ENCODE measurements at places on chromosomes 7 and 10.

GRCh38 chr10:75229971-75230370 is 5.8 kb downstream of the COMTD1 start:
- DNase-seq = no peak

DNA sequence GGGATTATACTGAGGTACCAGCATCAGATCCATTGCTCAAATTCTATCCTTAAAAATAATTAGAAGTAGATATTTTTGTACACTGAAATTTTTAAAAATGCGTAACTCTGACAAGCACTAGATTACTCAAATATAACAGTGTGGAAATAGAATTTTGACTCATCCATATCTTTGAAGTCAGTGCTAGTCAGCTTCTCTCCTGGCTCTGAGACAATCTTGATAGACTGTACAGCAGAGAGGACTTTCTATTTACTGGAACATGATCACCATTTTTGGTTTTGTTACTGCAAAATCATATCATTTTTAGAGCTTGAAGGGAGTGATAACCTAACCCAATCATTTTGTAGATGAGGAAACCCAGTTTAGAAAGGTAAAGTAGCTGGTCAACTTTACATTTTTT is 195.0 kb downstream of the MTERF1 start:
- DNase-seq = no peak

GRCh38 chr10:14681305-14681704 is 93.4 kb downstream of the FAM107B start:
- DNase-seq = no peak

GRCh38 chr10:17225808-17226207 is 2.2 kb upstream of the VIM start:
- DNase-seq = no peak

- no peak for DNase-seq
These were observed 6.5 kb downstream of the SAP25 start for GRCh38 chr7:100567031-100567730.

- DNase-seq = no peak
These were observed 203.1 kb downstream of the TFEC start for GRCh38 chr7:115827305-115828045.

GRCh38 chr10:129871966-129872365 is 92.1 kb downstream of the EBF3 start:
- no peak for DNase-seq

DNA sequence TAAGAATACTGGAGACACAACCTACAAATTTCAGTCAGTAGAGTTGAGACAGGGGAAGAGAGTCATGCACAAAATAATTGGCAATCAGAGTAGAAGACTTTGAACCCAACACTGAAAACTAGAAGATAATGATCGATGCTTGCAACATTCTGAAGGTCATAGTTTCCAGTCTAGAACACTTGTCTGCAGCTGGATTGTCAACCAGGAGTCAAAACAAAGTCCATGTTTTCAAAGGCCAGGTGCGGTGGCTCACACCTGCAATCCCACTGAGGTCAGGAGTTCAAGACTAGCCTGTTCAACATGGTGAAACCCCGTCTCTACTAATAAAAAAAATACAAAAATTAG is 26.8 kb upstream of the SMURF1 start:
- DNase-seq = no peak

DNA sequence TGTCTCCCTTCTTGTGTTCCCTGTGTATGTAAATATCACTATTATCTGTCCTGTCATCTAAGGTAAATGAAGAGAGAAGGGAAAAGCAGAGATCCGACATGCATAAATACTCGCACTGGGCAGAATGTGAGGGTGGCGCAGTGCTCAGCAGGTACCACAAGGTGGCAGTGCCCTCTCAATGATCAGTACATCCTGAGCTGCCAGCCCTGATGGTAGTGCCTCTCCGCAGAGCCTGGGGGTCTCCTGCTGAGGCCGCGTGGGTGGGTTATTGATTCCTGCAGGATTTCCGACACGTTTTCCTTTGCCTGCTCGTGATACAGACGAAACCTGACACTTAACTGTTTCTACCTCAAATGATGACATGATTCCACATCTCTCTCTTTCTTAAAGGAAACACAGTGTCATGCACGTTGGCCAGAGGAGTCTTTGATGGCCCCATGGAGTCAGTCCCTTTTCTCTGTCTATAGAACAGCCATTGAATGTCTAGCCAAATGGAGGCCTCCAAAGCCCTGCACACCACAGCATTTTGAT is 19.8 kb downstream of the RGR start:
- peak; percentile 50 for DNase-seq

DNA sequence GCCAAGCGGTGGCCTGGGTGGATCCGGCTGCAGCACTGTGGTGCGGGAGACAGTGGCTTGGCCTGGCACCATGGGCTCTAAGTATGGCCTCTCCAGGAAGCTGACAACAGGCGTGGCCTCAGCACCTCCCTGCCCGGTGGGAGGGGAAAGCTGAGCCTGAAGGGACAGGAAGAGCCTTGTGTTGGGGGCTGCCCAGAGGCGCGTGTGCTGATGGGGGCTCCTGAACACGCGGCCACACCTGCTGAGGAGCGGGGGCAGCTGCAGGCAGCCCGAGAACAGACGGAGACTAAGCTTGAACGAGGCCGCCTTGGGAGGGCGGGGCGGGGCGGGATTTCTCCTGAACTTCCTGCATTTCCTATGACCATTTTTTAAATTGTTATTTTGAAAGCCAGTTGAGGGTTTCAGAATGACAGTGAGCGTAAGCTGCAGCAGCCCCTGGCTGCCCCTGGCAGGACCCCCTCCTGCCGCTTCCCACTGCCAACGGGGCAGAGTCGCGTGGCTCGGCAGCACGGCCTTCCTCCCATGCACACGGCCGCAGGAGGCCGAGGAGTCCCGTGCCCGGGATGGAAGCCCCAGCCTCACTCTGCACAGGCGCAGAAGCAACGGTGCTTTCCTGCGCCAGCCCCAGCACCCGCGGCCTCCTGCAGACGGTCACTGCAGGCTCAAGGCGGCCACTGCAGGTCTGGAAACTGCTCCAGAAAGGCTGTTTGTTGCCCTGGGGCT is 43.2 kb downstream of the DPYSL4 start:
- DNase-seq = peak; percentile 40

GRCh38 chr7:34807548-34808340 is 149.7 kb downstream of the NPSR1 start:
- DNase-seq = no peak

DNA sequence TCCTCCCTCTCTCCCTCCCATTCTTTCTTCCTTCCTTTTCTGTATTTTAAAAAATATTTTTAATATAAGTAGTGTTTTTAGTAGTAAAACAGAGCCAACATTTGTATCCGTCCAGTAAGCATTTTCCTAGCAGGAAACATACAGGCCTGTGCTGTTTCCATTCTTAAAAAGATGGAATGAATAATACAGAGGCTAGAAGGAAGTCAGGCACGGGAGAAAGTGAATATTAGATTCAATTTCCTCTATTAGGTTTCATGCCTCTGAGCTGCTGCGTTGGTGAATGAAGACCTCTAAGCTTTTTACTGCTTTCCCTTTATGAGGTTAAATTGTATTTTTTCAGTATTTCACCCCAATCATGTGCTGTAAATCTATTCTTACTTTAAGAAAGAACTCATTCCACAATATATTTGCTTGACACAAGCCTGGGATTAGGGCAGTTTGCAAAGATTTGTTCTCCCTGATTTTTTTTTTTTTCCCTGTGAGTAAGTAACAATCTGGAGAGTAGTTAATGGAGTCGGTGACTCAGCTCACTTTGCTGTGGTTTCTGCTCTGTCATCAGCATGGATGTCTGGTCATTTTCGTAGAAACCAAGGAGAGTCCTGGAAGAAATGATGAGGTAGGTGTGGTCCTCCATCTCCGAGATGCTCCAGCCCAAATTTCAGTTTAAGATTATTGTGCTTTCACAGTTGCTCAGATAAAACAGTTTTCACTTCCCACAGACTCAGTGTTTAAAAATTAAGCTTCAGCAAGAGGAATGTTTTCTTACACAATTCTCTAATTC is 76.1 kb upstream of the PITRM1 start:
- no peak for DNase-seq

GRCh38 chr7:41217306-41217705 is 485.6 kb downstream of the INHBA start:
- no peak for DNase-seq

DNA sequence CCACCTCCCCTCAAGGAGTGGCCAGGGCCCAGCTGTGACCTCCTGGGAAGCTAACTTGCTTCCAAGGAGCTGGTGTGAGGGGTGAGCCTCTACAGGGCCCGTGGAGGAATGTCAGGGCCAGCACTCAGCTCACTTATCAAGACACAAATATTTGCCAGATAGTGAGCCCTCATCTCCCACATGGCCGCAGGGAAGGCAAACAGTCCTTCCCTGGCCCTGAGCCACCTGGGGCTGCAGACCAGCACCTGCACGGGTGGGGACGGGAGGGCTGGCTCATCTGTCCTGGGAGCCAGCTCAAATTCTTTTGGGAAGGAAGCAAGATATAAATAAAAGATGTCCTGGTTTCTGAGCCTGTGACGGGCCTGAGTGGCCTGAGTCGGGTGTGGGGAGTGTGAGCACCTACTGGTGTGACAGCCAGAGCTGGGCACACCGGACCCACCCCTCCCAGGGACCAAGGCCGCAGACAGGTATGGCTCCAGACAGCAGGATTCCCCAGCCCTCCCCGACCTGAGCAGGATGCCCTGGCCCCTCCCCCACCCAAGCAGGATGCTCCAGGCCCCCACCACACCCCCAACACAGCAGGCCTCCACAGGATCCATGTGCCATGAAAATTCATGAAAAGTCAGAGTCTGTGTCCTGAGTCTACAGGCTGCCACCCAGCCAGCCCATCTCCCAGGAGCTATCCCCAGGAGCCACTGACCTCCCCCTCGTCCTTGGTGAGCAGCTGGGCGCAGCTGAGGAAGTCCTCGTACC is 148.0 kb downstream of the MAPK8 start:
- DNase-seq = no peak

DNA sequence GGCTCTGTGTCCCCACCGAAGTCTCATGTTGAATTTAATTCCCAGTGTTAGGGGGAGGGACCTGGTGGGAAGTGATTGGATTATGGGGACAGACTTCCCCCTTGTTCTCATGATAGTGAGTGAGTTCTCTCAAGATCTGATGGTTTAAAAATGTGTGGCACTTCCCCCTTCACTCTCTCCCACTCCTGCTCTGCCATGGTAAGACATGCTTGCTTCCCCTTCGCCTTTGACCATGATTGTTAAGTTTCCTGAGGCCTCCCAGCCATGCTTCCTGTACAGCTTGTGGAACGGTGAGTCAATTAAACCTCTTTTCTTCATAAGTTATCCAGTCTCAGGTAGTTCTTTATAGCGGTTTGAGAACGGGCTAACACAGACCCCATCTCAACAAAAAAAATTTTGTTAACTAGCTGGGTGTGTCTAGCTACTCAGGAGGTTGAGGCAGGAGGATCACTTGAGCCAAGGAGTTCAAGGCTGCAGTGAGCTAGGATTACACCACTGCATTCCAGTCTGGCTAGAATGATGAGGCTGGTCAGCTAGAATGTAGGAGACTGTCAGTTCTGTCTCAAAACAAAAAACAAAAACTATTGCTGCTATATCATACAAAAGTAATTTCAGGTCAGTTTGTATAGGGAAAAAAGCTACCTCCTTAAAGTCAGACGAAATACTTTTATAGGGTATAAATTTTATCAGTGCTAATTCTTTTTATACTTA is 57.7 kb downstream of the ATAD1 start:
- DNase-seq = no peak

- no peak for DNase-seq
These were observed 752 bp upstream of the ABCA13 start for GRCh38 chr7:48170506-48170905.

DNA sequence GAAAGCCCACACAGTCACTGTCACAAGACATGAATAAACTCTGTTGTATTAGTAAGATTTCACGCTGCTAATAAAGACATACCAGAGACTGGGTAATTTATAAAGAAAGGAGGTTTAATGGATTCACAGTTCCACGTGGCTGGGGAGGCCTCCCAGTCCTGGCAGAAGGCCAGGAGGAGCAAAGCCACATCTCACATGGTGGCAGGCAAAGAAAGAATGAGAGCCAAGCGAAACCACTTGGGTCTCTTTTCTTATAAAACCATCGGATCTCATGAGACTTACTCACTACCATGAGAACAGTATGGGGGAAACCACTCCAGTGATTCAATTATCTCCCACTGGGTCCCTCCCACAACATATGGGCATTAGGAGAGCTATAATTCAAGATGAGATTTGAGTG is 110.2 kb downstream of the ST8SIA6 start:
- DNase-seq = no peak

- no peak for DNase-seq
These were observed 139.6 kb downstream of the SKAP2 start for GRCh38 chr7:26724795-26725194.

GRCh38 chr7:122199171-122199570 is 55.1 kb upstream of the AASS start:
- no peak for DNase-seq

GRCh38 chr10:22010973-22011408 is 7.5 kb upstream of the DNAJC1 start:
- no peak for DNase-seq

DNA sequence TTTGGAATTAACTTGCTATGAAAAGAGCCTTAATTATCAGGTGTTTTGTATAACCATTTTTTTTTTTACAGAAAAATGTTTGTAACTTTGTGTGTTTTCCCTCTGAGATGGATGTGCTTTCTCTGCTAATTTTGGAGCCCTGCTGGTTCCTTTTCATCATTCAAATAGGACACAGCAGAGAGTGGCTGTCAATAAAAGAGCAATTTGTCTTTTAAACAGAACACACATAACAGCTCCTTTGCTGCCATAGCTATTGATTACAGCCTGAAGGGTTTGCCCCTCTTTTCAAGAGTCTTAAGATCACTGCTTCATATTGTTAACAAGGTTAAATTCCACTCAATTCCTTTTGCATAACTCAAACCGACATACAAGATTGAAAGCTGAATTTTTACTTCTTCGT is 187.2 kb upstream of the MBL2 start:
- DNase-seq = no peak

DNA sequence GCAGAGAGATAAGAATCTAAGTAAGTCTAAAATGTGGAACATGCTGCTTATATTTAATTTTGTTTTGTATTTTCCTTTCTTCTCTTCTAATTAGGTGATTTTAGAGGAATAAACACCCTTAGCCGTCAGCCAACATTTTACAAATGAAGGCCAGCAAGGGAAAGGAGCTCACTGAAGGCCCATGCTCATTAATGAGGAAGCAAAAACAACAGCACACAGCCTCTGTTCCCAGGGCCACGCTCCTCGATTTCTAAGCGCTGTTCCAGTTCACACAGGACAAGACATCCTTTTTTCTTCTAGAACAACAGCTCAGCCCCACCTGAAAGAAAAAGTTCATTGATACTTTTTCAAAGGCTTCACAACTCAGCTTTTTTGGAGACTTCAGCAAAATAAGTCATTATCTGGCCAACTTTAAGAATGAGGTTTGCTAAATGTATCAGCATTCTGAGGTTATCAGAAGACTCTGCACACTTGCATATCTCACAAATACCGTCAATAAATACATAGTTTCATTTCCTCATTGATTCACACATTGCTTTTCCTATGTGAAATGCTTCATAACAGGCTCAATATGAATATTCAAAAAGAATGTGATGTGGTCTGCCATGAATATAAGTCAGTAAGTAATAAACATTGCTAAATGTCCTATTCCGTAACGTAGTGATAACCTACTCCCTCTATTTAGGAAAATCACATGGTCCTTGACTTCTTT is 34.8 kb upstream of the SFMBT2 start:
- no peak for DNase-seq

- DNase-seq = no peak
These were observed 69.8 kb downstream of the HDAC9 start for GRCh38 chr7:18565337-18565736.

- no peak for DNase-seq
These were observed 89.4 kb upstream of the TMEM26 start for GRCh38 chr10:61542596-61542995.

- DNase-seq = no peak
These were observed 472.8 kb downstream of the KCNMA1 start for GRCh38 chr10:77164616-77165311.
